Fibroblast of lung (primary cell): ENCODE measurements at places on chromosomes 1 and 21.

GRCh38 chr1:8152731-8153702 is 126.9 kb upstream of the ERRFI1 start:
- DNase-seq, result no peak

GRCh38 chr21:38645282-38645681 is 147.0 kb upstream of the ERG start:
- peak; percentile 97 for DNase-seq

- DNase-seq, result peak; percentile 95
Measured at GRCh38 chr1:54335755-54336108, 70.5 kb downstream of the SSBP3 start.

DNA sequence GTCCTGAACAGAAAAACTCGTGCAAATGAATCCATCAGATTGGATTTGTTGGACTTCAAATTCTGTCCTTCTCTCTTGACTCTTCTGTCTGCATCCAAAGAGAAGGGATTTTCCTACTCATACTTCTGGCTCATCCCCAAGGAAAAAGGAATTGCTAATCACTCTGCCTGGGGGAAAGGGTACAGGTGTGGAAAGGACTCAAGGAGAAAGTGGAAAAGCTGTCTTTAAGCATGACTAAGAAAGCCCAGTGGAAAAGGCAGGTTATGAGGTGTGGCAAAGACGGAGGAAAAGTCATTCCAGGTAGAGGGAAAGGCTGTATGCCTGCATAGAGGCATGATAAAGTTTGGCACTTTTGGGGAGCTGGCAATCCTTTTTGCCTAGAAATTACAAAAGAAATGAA is 43.4 kb downstream of the PTGS2 start:
- no peak for DNase-seq

GRCh38 chr1:151871284-151872030 is 17.9 kb upstream of the THEM5 start:
- DNase-seq, result no peak

DNA sequence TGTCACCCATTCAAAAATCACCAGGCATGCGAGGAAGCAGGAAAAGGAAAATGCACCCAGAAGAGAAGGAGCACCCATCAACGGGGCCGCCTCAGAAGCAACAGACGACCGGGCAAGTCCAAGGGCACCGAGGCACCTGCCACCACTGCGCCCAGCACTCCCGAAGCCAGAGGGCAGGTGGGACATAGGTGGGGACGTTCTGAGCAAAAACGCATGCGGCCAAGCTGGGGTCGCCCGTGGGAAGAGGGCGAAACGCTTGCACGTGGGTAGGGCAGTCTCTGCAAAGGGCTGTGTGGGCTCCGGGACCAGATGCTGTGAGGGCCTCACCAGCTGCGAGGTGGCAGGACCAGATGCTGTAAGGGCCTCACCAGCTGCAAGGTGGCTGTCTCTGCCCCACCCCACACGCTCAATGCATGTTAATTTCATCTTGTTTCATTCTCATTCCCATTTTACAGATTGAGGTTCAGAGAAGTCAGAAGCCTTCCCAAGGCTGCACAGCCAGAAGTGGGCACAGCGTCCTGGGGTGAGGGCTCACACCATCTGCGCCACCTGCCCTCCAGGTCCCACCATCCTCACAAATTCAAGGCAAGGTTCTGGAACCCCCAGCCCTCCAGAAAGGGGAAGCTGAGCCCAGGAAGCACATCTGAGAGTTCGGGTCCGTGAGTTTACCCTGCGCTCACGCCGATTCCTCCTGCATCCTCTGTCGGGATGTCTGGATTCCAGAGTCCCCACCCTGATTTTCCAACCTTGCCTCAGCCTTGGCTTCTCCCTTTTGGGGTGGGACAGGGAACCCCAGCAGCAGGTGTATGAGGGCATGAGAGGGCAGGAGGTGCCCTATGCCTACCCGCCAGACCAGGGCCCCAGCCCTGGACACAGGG is 8.2 kb upstream of the SAMD11 start:
- no peak for DNase-seq

DNA sequence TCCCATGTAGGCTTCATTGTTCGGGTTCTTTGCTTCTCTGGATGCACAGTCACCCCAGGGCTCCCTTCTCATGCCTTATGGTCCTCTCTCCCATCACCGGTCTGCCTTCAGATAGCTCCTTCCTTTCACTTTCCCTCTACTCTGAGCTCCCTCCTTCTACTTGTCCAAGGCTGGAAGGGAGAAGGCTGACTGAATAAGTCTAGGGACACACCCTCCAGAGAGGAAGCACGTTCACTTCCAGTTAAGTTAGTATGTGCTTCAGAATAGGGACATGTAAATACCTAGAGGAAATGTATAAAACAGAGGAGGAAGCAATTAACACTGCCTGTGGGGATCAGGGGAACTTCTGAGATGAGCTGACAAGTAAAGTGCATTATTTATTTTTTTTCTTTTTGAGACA is 23.5 kb downstream of the CXADR start:
- no peak for DNase-seq

GRCh38 chr1:82116105-82116504 is 315.4 kb downstream of the ADGRL2 start:
- no peak for DNase-seq
